Myocyte (in vitro differentiated cells): ENCODE measurements at places on chromosomes 4 and X. TPM values are rescaled to one million over a fixed set of nuclear protein-coding genes. Genes with fewer than 3 reads are reported as not detected.
A peak's percentile ranks its signal among the peaks of the same experiment; 100 is the strongest.

DNA sequence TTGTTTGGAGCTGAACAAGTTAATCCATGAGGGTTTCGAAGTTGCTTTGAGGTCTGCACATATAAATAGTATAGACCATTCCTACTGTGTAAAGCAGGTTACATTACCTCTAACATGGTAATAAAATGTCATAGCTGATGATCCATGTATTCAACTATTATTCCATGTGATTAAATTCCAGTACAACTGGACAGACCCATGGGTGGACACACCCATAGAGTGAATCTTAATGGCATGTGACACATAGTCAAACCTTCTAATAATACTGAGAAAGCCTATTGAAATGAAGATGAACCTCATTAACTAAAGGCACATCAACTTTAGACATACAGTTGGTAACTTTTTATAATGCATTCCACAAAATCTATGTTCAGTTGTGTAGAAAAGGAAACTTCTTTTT is 28.5 kb downstream of the FHIP1A start:
- peak; percentile 17 for DNase-seq

The SPARCL1 gene
- total RNA-seq = 0.26 and 0.80 TPM in 2 replicates

GRCh38 chr4:173235050-173235449 is 66.4 kb downstream of the GALNT7 start:
- no peak for DNase-seq

- no peak for DNase-seq
These were observed 3.2 kb upstream of the FGF2 start for GRCh38 chr4:122823476-122823875.

DNA sequence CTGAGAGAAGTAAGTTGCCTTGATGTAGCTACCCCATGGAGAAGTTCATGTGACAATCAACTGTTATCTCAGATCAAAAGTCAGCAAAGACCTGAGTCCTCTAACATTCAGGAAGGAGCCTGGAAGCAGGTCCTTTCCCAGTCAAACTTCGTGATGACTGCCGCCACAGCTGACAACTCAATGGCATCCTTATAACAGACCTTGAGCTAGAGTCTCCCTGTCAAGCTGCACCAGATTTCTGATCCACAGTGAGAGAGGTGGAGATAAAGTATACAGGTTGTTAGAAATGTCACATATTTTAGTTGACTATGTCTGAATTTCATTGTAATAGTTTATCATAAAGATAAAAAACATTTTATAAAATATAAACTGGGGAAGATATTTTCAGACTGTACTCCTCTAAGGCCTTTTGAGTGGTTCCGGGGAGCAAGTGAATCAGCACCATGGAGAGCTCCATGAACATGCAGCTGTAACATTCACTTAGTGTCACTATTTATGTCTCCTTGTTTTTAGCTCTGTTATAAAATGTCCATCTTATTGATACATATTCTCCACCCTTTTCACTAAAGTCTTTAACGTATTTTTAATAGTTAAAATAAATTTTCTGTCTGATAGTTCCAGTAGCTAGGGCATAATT is 1653.5 kb upstream of the AGA start:
- DNase-seq = peak; percentile 6

GRCh38 chr4:46874811-46875210 is 34.2 kb downstream of the COX7B2 start:
- DNase-seq = no peak

The NSUN7 gene
- not detected in 2 replicates for total RNA-seq

- no peak for DNase-seq
These were observed 51.4 kb downstream of the PTTG2 start for GRCh38 chr4:38011511-38012162.

DNA sequence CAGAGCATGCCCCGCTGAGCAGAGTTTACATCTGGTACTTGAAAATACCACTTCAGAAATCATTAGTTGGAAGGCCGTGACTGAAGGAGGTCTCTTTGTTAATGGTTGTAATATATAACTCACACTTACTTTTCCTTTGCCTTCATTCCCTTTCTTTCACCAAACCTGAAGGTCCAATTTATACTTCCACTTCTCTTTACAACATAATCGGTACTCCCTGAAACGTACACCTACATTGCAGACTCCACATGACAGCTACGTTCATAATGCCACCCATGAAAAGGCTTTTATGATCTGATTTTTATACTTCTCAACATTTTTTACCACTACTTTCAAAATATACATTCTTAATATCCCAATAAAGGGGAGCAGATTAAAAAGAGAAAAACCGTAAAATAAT is 298.7 kb downstream of the C4orf33 start:
- no peak for DNase-seq

The TCP11X1 gene
- total RNA-seq = not detected in 2 replicates

The CXCL11 gene
- total RNA-seq = not detected in 2 replicates

GRCh38 chr4:16043642-16044498 is 40.0 kb downstream of the PROM1 start:
- DNase-seq = no peak

DNA sequence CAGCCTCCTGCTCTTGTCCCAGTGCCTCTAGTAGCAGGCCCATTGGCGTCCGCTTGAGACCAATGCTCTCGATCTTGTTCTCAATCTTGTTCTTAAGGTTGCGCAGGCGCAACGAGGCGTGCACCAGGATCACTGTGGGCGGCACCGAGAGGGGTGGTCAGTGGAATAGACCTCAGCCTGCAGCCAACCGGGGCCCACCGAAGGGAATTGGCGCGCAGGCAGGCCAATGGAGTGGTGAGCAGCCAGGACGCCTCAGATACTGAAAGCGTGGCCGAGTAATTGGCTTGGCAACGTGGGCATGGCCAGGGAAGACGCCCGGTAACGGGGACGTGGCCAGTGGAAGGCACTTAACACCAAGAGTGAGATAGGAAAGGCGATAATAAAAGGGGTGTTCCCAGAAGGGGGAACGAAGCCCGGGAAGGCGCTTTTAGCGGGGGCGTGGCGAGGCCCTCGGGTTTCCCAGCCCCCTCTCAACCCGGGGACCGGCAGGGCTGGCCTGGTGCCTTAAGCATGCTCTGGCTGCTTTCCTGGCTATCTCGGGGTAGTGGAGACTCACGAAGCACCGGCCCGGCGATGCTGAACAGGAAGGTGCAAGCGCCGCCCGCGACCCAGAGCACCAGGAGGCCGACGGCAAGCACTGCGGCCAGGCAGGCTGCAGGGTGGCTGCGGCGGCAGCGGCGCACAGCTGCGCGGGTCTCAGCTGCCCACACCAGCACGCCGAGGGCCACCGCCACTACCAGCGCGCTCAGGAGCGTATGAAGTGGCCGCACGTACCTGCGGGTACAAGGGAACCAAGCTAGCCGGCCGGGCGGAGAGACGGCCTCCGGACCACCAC is 1.7 kb downstream of the PRAF2 start:
- no peak for DNase-seq

GRCh38 chr4:99574530-99575324 is at the start of gene MTTP:
TSS of gene MTTP (plus strand) at chr4:99574824. CDS start at chr4:99574910, 86 bp downstream.
- DNase-seq = no peak

DNA sequence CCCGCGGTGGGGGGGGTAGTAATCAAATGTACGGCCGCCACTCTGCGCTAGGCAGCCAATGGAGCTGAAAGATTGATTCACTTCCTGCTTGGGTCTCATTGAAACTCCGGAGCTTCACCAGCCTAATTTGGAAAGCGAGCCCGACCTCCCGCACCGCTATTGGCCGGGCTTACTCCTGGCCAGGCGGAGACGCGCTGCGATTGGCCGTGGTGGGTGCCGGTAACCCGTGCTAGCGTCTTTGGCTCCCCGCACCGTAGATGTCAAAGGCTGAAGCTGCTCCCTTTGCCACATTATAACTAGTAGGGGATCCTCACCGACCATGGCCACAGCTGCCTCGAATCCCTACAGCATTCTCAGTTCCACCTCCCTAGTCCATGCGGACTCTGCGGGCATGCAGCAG is at the start of gene POU3F4:
Gene POU3F4 (plus strand): TSS at position 285 of the 400 bp plus-strand sequence. CDS start 35 bp downstream, at position 320.
- no peak for DNase-seq

DNA sequence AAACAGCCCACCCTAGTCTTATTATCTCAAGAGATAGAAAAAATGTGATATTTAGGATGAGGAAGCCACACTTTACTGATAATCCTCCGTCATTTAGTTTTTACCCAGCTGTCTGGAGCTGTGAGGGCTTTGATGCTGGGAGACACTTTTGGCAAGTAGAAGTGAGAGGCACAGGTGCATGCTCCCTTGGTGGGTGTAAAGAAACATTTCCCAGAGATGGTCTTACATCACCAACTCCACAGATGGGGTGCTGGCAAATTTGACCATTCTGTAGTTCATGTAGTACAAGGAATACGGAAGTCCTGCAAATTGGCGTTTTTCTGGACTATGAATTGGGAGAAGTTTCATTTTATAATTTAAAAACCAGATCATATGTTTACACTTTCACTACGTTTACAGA is 28.5 kb downstream of the TRIM61 start:
- no peak for DNase-seq

DNA sequence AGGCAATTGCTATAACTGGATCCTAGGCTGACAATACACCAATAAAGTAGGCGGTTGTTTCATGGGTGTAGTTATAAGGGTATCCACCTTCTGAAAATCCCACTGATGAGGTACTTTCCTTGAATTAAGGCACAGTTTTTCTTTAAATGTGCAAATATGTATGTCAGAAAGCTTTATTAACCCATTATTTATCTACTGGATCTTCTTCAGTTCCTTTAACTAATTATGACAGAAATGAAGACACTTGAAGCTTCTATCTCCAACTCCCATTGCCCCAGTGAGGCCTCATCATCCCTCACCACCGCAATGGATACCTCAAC is 159.6 kb upstream of the KLF3 start:
- no peak for DNase-seq

- DNase-seq = no peak
These were observed 347.5 kb downstream of the NKX6-1 start for GRCh38 chr4:84151574-84151973.

DNA sequence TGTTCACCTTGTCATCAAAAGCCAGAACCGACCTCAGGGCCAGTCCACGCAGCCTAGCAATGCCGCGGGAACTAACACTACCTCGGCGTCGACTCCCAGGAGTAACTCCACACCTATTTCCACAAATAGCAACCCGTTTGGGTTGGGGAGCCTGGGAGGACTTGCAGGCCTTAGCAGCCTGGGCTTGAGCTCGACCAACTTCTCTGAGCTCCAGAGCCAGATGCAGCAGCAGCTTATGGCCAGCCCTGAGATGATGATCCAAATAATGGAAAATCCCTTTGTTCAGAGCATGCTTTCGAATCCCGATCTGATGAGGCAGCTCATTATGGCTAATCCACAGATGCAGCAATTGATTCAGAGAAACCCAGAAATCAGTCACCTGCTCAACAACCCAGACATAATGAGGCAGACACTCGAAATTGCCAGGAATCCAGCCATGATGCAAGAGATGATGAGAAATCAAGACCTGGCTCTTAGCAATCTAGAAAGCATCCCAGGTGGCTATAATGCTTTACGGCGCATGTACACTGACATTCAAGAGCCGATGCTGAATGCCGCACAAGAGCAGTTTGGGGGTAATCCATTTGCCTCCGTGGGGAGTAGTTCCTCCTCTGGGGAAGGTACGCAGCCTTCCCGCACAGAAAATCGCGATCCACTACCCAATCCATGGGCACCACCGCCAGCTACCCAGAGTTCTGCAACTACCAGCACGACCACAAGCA is 898 bp downstream of the UBQLN2 start:
- peak; percentile 34 for DNase-seq

The PSMD10 gene
- 77.4 and 92.0 TPM in 2 replicates for total RNA-seq

GRCh38 chr4:150950657-150951288 is 64.3 kb downstream of the LRBA start:
- peak; percentile 34 for DNase-seq

The TEX11 gene
- total RNA-seq = not detected in 2 replicates

GRCh38 chrX:85065512-85066198 is 62.0 kb downstream of the APOOL start:
- DNase-seq = no peak

GRCh38 chr4:165927815-165928214 is 54.8 kb downstream of the TLL1 start:
- no peak for DNase-seq

GRCh38 chr4:86344127-86344526 is 15.7 kb downstream of the MAPK10 start:
- no peak for DNase-seq

The SGMS2 gene
- 76.4 and 103 TPM in 2 replicates for total RNA-seq

GRCh38 chrX:10813761-10814160 is 193.4 kb upstream of the MID1 start:
- no peak for DNase-seq

GRCh38 chr4:153074936-153075630 is 129.2 kb upstream of the TRIM2 start:
- no peak for DNase-seq

DNA sequence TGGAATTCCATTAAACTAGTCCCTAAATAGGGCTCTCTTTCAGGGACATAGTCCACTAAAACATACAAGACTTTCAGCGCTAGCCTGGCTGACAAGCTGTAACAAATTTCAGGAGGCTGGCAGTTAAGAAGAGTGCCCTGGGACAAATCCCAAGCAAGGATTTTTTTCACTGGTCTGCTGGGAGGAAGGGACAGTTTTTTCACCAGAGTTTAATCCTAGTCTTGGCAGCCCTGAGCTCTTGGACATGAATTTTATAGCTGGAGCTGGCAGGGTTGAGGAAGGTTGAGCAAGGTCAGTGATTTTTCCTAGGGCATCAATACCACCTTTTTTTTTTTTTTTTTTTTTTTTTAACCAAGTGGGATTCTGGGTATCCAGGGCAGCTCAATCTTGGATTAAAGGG is 184.4 kb downstream of the SH2D1A start:
- no peak for DNase-seq

The DGKK gene
- not detected in 2 replicates for total RNA-seq

The SUPT20HL1 gene
- total RNA-seq = not detected in 2 replicates

The RGN gene
- not detected in 2 replicates for total RNA-seq

- DNase-seq = peak; percentile 38
These were observed 88.5 kb upstream of the GPR34 start for GRCh38 chrX:41600291-41600690.

The EBP gene
- total RNA-seq = 30.2 and 46.1 TPM in 2 replicates

The RAB33A gene
- total RNA-seq = 0.29 TPM in 1 of 2 replicates, not detected in the other

The SPP1 gene
- not detected in 2 replicates for total RNA-seq

DNA sequence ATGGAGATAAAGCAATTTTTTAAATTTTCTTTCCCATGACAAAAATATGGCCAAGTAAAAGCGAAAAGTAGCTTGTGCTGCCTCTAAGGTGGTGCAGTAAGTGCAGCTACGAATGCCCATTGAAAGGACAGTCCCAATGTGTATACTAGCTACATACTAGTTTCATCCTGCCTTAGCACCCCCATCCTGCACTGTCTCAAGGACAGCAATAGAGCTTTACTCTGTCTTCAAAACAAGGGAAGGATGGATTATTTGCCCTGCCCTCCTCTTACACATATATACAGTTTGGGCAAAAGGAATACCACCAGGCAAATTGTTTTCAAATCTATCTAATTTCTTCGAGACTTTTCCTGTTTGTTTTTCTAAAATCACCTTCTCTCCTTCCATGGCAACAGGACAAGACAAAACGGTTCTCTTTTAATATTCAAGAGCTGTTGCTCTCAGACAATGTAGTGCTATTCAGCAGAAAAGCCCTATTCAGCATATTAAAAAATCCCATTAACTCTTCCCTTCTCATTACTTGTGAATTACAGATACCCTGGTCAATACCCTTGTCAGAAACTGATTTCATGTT is 75.1 kb upstream of the SLC7A11 start:
- no peak for DNase-seq

DNA sequence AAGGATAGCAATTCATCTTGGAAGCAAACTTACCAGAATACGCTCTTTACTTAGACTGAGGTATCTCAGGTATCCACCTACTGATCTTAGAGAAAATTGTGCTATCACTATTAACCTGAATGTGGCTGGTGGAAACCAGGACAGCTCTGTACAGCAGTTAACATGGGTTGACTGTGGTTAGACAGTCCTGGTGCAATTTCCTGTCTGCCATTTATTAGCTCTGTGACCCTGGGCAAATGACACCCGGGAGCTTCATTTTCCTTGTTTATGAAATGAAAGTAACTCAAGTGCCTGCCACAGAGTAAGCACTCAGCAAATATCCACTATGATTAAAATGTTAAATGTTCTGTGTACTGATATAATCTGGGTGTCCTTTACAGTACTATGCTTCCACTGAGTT is 60.0 kb downstream of the SMC1A start:
- DNase-seq = no peak
